Right renal pelvis (tissue), 4 donors: ENCODE measurements at places on chromosomes 4 and X.

DNA sequence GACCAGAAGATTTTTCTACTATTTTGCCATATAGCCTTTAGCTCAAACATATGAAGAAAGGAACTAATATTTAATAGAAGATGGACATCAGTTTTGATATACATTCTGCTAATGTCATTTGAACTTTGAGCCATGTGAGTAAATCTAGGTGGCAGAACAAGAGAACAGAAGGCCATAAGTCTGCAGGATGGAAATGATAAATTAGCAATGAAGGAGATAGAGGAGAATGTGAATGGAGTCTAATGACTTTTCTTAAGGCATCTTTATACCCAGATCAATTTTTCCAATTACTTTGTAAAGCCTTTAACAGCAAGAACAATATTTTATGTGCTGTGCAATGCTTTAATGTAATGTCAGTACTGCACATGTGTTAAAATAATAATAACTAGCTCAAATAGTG is 30.1 kb upstream of the ALG13 start:
- no peak for DNase-seq

GRCh38 chr4:14744346-14744745 is 257.9 kb upstream of the CPEB2 start:
- no peak for DNase-seq

GRCh38 chr4:151227172-151227571 is 49.8 kb upstream of the PRSS48 start:
- DNase-seq, result no peak

DNA sequence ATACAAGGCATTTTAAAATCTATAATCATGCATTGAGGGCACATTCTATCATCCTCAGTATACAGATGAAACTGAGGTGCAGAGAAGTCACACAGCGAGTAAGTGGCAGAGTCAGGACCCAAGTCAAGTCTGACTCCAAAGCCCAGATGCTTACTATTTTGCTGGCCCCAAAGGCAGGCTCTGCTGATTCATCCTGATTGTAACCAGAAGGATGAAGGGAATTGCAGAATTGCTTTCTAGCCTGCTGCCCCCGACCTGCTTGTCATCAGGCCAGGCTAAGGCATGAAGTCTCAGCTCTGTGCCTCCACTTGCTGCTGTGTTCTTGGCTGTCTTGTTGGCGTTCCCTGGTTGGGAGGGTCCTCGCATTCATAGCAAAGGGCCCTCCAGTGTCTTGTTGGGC is 62.7 kb downstream of the SLC9A6 start:
- no peak for DNase-seq

- no peak for DNase-seq
These were observed 33.2 kb downstream of the PPARGC1A start for GRCh38 chr4:23856630-23857029.

GRCh38 chrX:91311969-91312368 is 122.7 kb upstream of the PABPC5 start:
- no peak for DNase-seq
